ENCODE measurements at places on chromosomes 1 and 21.

- no peak for DNase-seq
Observed at GRCh38 chr1:61005614-61006580, 76.5 kb upstream of the NFIA start.

DNA sequence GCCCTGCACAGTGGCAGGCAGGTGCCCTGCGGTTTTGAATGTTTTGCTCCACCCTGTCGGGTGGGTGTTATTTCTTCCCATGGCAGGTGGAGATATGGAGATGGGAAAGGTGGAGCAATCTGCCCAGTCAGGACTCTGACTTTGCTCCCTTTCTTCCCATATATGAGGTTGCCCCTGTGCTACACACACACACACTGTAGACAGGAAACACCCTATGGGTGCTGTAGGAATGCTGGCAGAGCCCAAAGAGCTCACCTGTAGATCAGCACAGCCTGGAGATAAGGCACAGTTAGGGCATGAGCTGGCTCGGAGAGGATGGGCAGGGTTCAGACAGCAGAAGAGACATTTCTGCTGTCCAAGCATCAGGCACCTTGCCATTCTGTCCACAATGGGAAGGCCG, 246.0 kb upstream of the AJAP1 start:
- DNase-seq = no peak

DNA sequence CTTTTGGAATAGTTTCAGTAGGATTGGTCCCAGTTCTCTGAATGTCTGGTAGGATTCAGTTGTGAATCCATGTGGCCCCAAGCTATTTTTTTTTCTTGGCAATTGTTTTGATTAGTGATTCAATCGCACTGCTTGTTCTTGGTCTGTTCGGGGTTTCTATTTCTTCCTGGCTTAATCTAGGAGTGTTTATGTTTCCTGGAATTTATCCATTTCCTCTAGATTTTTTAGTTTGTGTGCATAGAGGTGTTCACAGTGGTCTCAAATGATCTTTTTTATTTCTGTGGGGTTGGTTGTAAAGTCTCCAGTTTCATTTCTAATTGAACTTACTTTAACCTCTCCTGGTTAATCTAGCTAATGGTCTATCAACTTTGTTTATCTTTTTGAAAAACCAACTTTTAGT, 117.6 kb downstream of the NME7 start:
- no peak for DNase-seq

DNA sequence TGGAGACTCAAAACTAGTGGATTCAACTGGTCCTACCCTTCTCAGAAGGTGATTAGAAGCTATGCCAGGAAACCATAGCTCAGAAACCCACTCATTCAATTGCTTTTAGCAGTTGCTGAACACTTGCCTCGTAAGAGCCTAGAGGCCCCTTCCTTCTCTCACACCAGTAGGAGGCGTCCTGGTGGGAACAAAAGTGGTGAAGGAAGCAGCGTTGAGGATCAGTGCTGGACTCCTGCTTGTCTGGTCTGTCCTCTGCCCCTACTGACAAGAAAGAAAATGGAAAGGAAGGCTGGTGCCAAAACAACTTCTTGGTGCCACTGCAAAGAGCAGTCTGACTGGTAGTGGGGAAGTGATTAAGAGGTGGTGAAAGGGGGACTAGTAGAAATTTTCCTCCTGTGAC, 269.7 kb downstream of the LMO4 start:
- no peak for DNase-seq

DNA sequence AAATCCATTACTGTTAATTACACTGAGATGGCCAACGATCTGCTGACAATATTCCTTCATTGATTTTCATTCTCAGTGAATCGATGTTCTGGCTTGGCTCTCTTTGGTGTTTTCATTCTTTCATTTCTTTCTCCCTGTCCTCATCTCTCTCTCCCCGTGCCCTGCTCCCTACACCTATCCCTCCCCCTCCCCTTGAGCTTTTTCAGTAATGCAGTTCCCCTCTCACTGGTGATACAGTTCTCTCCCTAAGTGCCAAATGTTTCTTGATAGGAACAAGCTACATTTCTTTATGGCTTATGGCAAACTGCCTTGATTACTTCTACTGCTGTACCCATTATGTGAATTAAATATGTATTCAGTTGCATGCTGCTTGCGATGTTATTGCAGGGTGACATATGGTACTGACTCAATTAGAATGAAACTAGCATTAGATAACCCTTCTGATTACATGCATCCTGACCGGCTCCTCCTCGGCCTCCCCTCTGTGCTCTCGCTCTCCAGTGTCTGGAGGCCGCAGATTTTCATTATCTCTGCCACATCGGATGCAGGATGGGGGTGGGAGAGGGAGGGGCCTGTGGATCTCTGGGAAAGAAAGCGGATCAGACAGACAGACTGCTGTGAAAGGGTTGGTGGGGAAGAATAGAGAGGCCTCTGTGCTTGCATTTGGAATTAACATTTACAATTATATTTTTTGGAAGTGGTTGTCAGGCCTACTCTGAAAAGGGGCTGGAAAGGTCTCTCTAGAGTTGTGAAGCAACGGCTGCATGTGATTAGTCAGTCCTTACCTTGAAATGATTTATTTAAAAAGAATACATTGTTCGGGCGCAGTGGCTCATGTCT, 130.9 kb downstream of the PBX1 start:
- DNase-seq = no peak

DNA sequence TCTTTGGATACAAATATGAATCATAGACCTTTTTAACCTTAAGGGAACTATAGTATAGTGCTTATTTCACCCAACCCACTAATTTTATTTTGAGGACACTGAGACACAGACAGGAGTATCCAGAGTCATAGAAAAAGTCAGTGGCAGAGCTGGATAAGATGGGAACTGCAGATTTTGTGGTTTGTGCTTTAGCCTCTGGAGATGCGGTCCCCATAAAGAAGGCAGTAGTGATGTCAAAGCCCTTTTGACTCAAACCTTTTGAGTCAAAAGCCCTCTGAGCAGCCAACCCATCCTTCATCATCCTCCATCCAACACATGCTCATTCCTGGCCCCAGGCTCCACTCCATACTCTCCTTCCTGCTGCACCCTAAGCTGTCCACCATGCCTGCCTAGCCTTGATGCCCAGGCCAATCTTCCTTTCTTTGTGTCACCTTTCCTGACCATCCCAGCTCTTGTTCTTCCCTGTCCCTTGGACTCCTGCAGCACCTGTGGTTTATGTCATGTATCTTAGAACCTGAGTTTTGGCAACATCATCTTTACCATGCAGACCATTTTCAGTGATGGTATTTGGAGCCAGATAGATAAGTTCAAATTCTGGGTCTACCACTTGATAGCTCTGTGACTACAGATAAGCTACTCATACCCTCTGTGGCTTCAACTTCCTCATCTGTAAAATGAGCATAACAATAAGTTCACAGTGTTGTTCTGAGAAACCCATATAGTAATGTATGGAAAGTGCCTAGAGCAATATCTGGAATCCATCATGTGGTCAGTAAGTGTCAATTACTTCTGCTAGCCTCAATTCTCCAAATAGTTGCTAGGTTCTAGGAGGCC, 20.1 kb downstream of the SLAMF1 start:
- no peak for DNase-seq

GRCh38 chr21:19034560-19034959, 631.0 kb upstream of the TMPRSS15 start:
- no peak for DNase-seq

- no peak for DNase-seq
Observed at GRCh38 chr1:87799451-87799850, 470.8 kb downstream of the LMO4 start.

DNA sequence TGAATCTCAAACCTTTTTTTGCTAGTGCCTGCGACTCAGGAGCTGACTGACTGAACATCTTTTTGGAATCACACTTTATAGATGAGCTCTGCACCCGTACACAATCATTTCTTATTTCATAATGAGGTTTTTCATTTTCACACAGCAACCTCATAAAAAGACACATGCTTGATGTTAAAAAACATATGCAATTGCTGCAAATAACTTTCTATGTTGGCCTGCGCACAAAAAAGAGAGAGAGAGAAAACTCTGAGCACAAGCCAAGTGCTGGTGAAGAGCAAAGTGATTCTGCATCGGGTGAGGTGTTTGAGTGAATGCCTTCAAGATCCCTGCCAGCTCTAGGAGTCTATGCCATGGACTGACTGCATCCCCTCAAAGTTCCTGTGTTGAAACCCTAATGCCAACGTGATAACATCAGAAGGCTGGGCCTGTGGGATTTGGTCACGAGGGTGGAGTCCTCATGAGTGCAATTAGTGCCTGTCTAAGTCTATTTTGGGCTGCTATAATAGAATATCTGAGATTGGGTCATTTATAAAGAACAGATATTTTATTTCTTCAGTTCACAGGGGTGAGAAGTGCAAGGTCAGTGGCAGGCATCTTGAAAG, 36.6 kb downstream of the C1orf87 start:
- no peak for DNase-seq

DNA sequence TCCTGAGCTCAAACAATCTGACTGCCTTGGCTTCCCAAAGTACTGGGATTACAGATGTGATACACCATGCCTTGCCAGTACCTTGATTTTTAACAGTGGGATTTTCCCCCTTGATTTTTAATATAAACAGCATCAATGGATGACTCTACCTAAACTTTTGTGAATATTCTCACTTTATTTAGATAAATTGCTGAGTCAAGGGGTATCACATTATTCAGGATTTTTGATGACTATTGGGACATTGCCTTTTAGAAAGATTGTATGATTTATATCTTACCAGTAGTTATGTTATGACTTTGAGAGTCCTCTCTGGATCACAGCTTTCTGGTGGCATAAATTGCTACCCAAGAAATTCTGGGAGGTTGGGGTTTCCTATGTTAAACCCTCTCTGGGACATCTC, 112.5 kb upstream of the SPAG17 start:
- no peak for DNase-seq

DNA sequence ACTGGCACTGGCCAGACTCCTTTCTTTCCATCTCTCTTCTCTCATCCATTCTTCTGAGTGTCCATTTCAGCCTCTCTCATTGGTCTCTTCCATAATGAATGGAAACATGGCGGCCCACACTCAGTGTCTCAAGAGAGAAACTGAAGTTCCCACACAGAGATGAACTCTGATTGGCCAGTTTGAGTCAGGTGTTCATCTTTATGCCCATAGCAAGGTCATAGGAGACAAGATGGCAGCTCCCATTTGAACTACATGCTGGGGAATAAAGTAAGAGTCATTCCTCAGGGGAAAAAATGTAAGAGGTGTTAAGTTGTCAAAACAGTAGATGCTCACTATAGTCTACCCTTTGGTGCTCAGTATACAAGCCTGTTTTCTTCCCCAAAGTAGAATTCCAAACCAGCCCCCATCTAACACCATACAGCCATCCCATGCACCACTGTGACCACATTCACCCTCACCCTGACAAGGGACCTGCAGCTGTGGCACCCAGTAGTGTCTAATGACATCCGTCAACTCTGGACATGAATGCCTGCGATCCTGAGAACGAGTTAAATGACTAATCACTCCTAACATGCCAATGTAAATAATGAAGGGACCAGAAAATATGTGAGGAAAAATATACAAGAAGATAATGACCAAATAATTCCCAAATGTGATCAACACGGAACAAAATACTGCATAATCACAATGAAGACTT, 12.4 kb downstream of the CDA start:
- no peak for DNase-seq

DNA sequence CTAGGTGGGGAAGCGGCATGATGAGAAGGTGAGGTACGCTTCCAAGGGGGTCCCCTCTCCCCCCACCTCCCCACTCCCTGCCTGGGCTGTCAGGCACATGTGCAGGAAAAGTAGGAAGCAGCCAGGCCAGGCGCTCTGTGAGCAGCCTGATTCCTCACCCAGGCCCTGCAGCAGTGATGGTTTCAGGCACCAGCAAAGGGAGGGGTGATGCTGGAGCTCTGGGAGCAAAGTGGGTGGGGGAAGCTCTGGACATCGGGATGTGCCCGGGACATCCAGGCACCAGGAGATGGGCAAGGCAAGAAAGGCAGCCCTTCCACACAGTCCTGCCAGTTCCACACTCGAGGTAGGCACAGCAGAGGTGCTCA, 106.1 kb downstream of the CRYAA start:
- DNase-seq = no peak

- DNase-seq = no peak
Observed at GRCh38 chr1:167312871-167313270, 92.2 kb downstream of the POU2F1 start.

DNA sequence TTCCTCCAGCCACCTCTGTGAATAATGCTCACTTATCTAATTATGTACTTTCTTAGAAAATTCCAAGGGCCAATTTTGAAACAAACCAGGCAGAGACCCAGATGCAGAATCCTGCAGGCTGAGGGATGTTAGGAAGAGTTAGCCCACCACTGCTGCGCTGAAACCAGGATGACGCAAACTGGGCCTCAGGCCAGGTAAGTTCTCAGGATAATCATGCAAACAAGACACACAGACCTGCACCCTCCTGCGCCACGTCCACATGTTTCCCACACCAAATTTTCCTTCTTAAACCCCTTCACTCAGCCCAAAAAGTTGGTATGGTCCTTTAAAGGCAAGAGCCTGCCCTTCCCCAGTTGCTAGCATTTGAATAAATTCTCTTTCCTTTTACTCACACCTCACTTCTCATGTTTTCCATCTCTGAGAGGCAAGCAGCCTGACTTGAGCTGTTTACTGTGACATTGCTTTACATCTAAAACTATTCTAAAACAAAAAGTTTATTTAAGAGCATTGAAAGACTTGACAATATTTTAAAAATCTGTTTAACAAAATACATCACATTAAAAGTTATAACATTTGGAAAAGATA, 887.1 kb downstream of the LRRIQ3 start:
- no peak for DNase-seq

DNA sequence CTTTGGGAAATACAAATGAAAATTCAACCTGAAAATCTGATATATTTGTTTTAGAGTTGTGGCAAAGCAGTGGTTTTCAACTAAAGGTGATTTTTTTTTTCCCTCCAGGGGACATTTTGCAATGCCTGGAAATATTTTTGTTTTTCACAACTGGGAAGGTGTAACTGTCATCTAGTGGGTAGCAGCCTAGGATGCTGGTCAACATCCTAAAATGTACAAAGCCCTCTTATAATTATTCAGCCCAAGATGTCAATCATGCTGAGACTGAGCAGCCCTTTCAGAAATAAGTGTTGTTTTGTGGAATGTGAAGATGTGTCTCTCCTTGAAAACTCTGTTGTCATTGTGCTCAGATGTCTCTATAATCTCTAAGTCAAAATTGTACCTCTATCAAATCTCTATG, 95.2 kb upstream of the NCAM2 start:
- no peak for DNase-seq

- DNase-seq = no peak
Observed at GRCh38 chr1:206074839-206075238, 21.9 kb downstream of the RHEX start.

- no peak for DNase-seq
Observed at GRCh38 chr1:178575611-178576361, 62.9 kb downstream of the TEX35 start.

- DNase-seq = no peak
Observed at GRCh38 chr1:230232371-230232771, 165.3 kb downstream of the GALNT2 start.

- DNase-seq = no peak
Observed at GRCh38 chr1:239717097-239717917, 330.9 kb downstream of the CHRM3 start.

DNA sequence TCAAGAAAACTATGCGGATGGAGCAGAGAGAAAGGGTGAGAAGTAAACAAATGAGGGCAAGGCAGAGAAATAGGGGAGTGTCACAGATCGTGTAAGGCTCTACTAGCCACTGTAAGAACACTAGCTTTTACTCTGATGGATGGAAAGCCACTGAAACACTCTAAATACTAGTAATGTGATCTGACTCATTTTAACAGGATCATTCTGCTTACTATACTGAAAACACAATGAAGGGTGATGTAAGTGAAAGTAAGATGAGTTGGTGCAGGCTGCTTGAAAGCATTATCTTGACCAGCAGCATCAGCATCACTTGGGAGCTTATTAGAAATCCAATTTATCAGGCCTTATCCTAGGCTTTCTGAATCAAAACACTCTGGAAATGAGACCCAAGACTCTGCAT, 32.7 kb downstream of the TUT4 start:
- DNase-seq = no peak
